ENCODE measurements at places on chromosomes 5 and 9. TPM values are rescaled to one million over a fixed set of nuclear protein-coding genes. Genes with fewer than 3 reads are reported as not detected.

The CD72 gene
- polyA plus RNA-seq = 0.76 TPM

The GFI1B gene
- polyA plus RNA-seq = 0.11 TPM

The FSD1L gene
- polyA plus RNA-seq = 2.1 TPM

- no peak for DNase-seq
Observed at GRCh38 chr5:1745123-1745795, 54.4 kb downstream of the MRPL36 start.

DNA sequence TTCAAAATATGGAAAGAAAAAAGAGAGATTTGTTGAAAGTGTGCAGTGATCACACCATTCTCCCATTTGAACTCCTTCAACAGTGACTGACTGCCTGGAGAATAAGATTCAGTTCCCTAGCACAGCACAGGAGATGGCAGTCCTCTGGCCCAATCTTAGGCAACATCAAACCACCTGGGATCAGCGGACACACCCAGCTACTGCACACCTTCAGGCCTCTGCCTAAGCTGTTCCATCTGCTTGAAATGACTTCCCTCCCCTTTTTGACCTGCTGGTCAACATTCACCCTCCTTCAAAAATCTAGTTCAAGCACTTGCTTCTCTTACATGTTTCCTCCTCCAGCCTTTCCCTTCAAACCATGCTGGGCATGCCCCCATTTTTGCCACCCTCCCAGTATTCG lies 4.5 kb downstream of the MAPK9 start:
- DNase-seq = no peak

DNA sequence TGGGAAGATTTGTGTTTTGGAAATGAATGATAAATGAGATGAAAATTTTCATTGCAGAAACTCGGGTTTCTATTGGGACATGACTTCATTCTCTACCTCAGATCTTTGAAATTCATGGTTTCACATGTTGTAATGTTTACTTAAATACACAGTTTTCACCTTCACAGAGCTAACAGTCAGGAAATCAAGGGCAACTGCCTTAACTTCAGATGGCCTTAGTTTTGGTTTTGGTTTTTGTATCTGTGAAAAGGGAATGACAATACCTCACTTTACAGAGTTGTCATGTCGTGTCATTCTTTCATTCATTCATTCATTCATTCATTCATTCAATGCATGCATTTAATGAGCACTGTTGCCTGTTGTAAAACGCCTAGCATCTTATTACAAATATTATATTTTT lies 41.9 kb downstream of the NIM1K start:
- DNase-seq = no peak

GRCh38 chr9:133523106-133523505 lies 1.7 kb downstream of the MYMK start:
- no peak for DNase-seq

The TRIM14 gene
- polyA plus RNA-seq = 0.99 TPM

GRCh38 chr5:76642390-76643040 lies 19.3 kb upstream of the F2RL2 start:
- DNase-seq = no peak

The PRRT1B gene
- polyA plus RNA-seq = not detected

The ANKHD1 gene
- polyA plus RNA-seq = 48.3 TPM

The POLE3 gene
- polyA plus RNA-seq = 14.9 TPM

DNA sequence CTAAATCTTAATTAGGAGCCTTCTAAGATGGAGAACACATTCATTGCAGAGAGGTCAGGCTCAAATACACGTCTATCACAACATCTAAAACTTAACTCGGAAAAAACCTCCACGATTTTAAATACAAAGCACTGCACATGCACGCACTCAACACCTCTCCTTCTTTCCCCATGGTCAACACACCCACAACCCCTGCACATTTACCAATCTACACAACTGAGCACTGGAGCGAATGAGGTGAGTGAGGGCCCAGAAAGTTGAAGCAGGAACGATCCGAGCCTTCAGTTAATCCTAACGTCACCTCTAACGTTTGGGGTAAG lies 278 bp upstream of the NIPSNAP3A start:
- no peak for DNase-seq

The RNF145 gene
- 6.2 TPM for polyA plus RNA-seq

- no peak for DNase-seq
Observed at GRCh38 chr5:159850160-159850559, 66.1 kb upstream of the ADRA1B start.

The CCDC183 gene
- polyA plus RNA-seq = 0.32 TPM

- DNase-seq = no peak
Observed at GRCh38 chr9:91483835-91484234, 60.2 kb upstream of the NFIL3 start.

The CD180 gene
- 0.18 TPM for polyA plus RNA-seq

GRCh38 chr9:28707616-28708015 lies 1134.3 kb upstream of the C9orf72 start:
- DNase-seq = no peak

The LHX6 gene
- polyA plus RNA-seq = 8.4 TPM

The AGXT2 gene
- polyA plus RNA-seq = not detected

The SLCO4C1 gene
- polyA plus RNA-seq = not detected

- DNase-seq = no peak
Observed at GRCh38 chr5:145718956-145719355, 116.2 kb downstream of the PRELID2 start.
